ENCODE measurements at places on chromosomes 2 and 18. TPM values are rescaled to one million over a fixed set of nuclear protein-coding genes. Genes with fewer than 3 reads are reported as not detected.

LBH gene
- total RNA-seq, result 226 TPM

GAREM1 gene
- 11.6 TPM for total RNA-seq

CRYBA2 gene
- not detected for total RNA-seq

TMEM178A gene
- 4.9 TPM for total RNA-seq

OXER1 gene
- total RNA-seq, result 0.58 TPM

IL37 gene
- total RNA-seq, result not detected

DUSP19 gene
- total RNA-seq, result 5.4 TPM

PRSS56 gene
- not detected for total RNA-seq

GALNT5 gene
- 0.13 TPM for total RNA-seq

FEV gene
- total RNA-seq, result not detected

L3MBTL4 gene
- 1.0 TPM for total RNA-seq

TNFAIP6 gene
- 7.5 TPM for total RNA-seq

TSPYL6 gene
- total RNA-seq, result not detected

SNORC gene
- 0.75 TPM for total RNA-seq

SLC5A7 gene
- 2.3 TPM for total RNA-seq

FAM237A gene
- not detected for total RNA-seq

IAH1 gene
- total RNA-seq, result 67.8 TPM

KRTCAP3 gene
- not detected for total RNA-seq

TCF23 gene
- total RNA-seq, result not detected

CHRNG gene
- total RNA-seq, result not detected

LIMS4 gene
- 2.7 TPM for total RNA-seq

CFC1 gene
- not detected for total RNA-seq

CDCA7 gene
- 3.1 TPM for total RNA-seq

ITPRIPL1 gene
- total RNA-seq, result 0.66 TPM

TUBA3E gene
- not detected for total RNA-seq

COL4A3 gene
- total RNA-seq, result 3.6 TPM

LBX2 gene
- 0.99 TPM for total RNA-seq
